ENCODE measurements at places on chromosomes 7 and 10.

- DNase-seq = no peak
Observed at GRCh38 chr10:94403380-94404213, 1.3 kb downstream of the TBC1D12 start.

DNA sequence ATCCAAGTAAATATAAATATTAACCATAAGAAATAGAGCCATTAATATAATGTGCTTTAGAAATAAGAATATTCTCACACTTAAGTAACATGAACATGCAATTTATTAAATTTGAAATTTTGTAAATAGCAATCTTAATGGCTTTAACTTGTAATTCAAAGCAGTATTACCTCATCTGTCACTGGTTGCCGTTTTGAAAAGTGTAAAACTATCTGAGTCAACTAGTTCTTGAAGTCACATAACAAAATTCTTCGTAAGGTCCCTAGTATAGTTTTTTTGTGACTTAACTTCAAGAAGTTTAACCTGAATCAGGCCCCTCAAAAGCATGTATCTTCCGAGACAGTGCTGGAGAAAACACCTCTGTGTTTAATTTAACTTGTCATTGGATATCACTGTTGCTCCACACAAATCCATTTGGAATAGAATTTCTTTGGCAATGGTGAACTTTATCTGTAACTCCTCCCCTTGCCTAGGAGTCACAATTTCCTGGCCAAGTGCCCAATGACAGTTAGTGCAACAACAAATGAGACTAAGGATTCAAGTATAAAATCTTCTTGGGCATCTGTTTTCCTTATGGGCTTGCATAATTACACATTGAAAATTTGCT, 47.1 kb downstream of the NT5C2 start:
- DNase-seq = no peak

GRCh38 chr7:133115596-133115995, 33.7 kb upstream of the CHCHD3 start:
- DNase-seq = no peak

DNA sequence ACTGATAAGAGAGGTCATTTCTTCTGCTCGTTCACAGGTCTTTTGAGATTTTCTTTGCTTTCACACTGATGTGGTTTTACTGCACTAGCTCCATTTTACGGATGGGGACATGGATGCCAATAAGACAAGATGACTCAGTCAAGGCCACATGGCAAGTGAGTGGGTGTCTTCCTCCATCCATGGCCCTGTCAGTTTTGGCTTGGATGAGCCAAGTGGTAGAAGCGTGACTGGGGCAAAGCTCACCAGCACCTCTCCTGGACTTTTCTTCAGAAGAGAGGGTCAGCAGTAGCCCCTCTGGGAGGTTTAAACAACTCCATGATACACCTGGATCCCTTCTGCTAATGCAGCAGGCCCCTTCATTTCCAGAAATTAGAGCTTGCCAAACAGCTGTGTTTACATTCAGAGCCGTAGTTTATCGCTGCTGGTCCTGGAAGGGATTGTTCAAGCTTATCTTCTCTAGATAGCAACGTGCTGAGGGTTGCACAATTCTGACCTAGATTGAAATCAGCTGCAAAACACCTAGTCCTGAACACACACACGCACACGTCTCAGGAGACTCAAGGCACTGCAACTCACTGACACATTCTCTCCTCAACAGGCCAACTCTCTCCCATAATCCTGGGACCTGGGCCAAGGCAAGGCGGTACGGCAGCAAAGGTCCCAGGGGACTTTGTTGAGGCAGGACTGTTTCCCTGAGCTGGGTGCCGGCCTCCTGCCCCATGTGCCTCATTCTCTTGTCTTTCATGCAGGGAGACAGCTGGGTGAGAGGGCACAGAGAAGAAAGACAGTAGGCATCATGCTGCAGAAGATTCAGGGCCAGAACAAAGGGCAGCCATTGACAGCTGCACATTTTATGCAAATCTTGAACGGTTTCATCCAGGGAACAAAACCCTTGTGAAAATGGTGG, 14.2 kb upstream of the PDCD4 start:
- no peak for DNase-seq

- no peak for DNase-seq
Observed at GRCh38 chr10:85946713-85947326, 419.8 kb downstream of the GRID1 start.

GRCh38 chr10:63605197-63605967, 84.2 kb downstream of the REEP3 start:
- DNase-seq = no peak

GRCh38 chr10:5297466-5297865, 67.3 kb upstream of the UCN3 start:
- no peak for DNase-seq

- no peak for DNase-seq
Observed at GRCh38 chr7:11609096-11609670, 222.8 kb downstream of the THSD7A start.

- DNase-seq = no peak
Observed at GRCh38 chr10:113261161-113261560, 291.7 kb upstream of the HABP2 start.

DNA sequence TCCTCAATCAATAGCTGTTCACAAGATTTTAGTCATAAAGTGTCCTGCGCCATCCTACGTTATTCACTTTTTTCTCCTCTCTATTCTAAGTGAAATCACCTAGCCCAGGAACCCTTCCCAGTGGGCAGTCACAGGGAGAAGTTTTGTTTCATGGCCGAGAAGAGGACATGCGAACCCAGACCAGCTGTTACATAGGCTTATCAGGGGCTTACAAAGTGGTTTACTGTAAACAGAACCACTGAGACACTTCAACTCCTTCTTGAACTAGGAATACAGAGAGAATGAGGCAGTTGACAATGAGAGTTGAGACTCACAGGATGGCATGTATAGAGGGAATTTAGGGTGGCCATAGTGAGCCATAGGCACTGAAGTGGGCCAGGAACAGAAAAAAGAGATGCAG, 246.9 kb upstream of the GLI3 start:
- no peak for DNase-seq

- DNase-seq = no peak
Observed at GRCh38 chr7:81929386-81929785, 159.5 kb upstream of the HGF start.

DNA sequence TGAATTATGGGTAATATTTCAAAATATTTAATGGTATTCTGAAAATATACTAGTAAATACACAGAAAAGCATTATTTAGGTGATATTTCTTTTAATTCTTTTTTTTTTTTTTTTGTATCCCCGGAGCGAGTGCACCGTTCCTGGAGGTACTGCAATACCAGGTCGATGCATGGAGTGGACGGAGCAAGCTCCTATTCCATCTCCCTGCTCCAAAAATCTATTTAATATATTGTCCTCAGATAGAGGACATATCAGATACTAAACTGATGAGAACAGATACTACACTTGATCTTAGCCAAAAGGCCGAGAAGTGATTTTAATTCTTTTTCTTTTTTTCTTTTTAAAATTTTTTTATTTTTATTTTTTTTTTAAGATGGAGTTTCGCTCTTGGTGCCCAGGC, 10.8 kb downstream of the BTRC start:
- no peak for DNase-seq

DNA sequence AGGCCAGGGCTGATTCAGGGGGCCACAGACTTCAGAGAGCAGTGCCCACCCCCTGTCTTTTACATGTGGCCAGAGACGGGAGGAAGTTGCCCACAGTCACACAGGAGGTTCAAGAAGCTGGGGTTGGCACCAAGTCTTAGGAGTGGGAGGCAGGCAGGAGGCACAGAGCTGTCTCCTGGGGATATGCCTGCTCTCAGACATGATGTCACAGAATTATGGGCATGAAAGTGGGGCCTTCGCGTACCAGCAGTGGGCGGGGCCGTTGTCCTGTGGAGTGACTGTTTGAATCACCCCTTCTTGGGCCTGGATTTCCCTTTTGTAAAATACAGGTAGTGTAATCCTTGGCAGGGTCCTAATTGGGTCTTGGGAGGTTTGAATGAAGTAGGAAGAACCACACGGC, 81.2 kb upstream of the PPIF start:
- DNase-seq = no peak

GRCh38 chr7:18555120-18555519, 59.6 kb downstream of the HDAC9 start:
- DNase-seq = no peak

- DNase-seq = no peak
Observed at GRCh38 chr7:20220293-20220761, 3.1 kb upstream of the MACC1 start.

DNA sequence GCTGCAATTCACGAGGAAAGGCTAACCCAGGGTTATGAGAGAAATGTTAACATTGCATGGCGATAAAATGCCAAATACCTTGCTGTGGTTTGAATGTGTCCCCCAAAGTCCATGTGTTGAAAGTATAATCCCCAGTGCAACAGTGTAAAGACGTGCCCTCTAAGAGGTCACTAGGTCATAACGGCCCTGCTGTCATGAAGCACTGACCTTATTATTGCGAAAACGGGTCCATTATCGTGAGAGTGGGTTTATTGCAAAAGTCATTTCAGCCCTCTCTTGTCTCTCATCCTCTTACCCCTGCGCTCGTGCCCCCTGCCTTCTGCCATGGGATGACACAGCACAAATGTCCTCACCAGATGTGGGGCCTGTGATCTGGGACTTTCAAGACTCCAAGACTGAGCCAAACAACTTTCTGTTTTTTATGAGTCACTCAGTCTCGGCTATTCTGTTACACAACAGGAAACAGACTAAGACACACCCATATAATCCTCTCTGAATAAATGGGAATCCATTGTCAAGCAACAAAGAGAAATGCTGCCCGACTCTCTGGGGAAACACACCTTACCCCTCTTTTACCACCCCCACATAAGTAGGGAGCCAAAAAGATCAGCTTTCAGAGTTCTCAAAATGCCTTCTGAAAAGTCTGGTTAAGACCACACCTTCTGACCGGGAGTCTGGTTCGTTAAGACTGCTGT, 73.1 kb upstream of the UCN3 start:
- no peak for DNase-seq

- no peak for DNase-seq
Observed at GRCh38 chr10:71301371-71301916, 17.6 kb upstream of the SLC29A3 start.

GRCh38 chr10:17835688-17836087, 26.5 kb downstream of the MRC1 start:
- DNase-seq = no peak

- peak; percentile 14 for DNase-seq
Observed at GRCh38 chr7:33757563-33758165, 147.7 kb upstream of the BMPER start.

DNA sequence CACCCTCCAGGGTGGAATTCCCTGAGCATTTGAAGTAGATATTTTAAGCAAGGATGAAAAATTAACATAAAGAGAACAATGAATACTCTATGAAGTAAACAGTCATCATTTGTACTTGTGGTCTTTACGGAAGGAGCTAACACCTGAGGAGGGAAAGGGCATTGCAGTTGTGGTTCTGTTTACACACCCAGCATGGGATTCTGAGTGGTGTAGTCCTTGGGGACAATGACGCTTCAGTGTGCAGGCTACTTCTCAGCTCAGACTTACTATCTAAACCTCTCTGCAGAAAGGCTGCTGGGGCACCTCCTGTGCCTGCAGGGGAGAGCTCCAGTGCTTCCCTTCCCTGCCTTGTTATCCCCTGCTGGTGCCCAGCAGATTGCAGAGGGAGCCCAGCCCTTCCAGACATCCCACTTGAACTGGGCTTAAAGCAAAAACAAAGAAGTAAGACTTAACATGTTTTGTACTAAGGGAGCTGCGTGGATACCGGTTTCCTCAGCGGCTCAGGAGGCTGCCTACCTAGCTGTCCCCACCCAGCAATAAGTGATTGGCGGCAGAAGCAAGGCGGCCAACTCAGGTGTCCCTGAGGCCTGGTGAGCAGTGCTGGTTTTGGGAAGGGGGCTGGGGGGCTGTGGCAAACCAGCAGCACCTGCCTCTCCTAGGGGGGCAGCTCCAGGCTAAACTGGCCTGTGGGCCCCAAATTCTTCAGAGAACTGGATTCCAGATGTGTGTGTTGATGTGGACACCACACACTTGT, 89.1 kb downstream of the CELF2 start:
- no peak for DNase-seq

DNA sequence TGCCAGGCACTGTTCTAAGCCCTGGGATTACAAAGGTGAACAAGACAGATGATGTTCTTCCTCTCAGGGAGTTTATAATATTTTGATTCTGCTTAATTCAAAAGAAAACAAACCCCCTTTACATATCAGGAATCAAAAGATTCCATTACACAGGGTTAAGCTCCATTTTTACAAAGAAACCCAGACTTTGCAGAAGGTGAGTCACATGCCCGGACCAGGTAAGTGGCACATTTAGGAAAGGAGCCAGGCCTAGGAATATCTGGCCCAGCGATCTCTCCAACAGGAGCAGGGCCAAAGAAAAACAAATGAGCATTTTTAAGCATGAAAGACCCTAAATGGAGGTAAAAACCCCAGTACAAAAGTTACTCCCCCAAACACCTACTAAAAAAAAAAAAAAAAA, 1.1 kb downstream of the STN1 start:
- DNase-seq = no peak

GRCh38 chr10:95319239-95319638, 28.4 kb upstream of the PDLIM1 start:
- no peak for DNase-seq

- no peak for DNase-seq
Observed at GRCh38 chr10:35852721-35853120, 210.6 kb upstream of the FZD8 start.

DNA sequence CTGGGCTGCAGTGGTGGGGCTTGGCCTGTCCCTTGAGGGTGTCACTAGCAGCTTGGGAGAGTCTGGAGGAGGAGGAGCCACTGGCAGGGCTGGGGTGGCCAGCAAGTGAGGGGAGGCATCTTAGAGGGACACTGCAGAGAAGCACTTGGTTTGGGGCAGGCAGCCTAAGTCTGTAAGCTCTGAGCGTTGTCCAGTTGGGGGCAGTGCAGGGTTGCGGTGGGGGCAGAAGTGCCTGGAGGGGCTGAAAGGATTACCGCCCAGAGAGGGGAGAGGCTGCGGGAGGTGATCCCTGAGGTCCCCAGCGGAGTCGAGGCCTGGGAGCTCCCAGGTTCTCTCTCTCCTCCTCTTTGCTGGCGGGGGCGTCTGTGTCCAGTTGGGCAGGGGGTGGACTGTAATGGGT, 7.4 kb downstream of the ADCYAP1R1 start:
- DNase-seq = no peak

DNA sequence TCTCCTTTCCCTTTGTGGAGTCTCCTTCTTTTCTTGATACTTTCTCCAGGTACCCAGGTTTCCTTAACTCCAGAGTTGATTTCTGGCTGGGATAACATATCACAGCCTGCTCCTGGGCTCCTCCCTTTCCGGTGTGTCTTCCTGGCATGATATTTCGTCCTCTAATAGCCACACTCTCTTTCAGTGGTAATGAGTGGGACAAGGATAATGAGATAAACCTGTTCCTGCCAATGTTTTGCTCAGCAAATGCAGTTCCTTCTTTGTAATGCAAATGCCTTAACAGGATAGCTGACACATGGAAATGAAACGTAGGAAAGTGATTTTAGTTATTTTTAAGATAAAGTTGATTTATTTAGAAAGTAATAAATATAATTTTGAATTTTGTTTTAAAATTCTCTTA, 168.6 kb downstream of the NRP1 start:
- no peak for DNase-seq

GRCh38 chr10:62252051-62252450, 16.6 kb downstream of the RTKN2 start:
- DNase-seq = no peak

Data from activated CD8-positive, alpha-beta memory T cell treated with anti-CD3 and anti-CD28 coated beads for 48 hours (primary cell).